Stimulated activated CD4-positive, alpha-beta T cell treated with anti-CD3 and anti-CD28 coated beads, Interleukin-2, amount 100 ng/mL, for 48 hours (primary cell): ENCODE measurements at places on chromosomes 4 and X.
A peak's percentile ranks its signal among the peaks of the same experiment; 100 is the strongest.

DNA sequence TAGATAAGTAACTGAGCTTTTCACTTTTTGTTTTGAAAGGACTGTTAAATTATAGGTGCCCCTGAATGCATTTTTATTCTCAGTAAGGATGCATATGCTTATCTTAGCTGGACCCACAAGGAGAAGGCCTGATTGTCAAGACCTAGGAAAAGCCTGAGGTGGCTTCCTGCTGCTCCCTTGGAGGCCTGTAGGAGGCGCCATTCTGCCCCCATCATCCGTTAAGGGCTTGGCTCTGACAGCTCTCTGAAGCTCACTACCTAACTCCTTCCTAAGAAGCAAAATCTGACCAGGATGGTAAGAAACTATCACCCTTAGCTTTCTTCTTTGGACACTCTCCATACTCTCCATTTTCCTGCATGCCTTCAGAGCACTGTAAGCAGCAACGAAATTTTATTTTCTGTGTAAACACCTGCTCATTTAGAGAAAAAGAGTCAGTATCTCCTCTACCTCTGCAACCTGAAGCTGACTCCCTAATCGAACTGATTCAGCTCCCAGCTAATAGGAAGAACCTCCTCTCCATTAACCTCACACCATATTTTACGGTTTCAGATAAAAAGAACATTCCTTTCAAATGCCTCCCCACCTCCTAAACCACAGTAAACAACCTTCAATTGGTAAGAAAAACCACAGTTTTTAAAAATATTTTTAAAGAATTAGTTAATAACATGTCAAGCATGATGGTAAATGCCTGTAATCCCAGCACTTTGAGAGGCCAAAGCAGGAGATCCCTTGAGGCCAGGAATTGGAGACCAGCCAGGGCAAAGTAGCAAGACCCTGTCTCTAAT, 73.4 kb upstream of the EDNRA start:
- DNase-seq: no peak

DNA sequence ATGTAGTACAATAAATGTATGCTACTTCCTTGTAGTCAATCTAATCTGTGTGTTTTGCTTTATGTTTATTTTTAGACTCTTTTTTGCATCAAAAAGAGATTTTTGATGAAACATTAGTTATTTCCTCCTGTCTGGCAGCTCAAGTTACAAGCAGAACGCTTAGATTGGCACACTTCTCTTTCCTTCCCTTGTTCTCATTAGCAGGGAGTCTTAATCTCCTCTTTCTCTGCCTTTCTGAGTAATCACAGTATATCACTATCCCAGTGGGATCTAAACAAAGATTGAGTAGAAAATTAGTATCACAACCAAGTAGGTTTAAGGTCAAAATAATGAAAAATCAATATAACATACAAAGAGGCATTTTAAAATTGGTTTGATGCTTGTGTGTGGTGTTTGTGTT, 1192.6 kb downstream of the C4orf33 start:
- DNase-seq: no peak

DNA sequence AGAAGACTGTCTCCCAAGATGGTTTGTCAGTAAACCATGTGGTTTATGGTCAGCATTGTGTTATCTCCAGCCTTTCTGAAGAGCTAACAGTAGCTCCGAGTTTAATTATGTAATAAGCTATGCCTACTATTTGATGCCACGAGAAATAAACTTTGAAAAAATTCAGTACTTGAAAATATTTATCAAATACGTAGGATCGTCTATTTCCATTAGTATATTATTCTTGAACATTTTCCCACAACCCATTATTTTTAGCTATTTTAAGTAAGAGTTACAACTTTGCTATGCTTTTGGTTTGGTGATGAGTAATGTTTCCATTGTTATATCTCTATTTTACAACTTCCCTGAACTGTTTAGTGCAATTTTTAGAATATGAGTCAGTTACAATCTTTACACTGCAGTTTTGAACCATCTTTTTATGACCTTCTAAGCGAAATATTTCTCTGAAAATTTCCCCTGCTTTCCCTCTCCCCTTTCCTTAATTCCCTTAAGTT, 44.5 kb upstream of the TRIM2 start:
- no peak for DNase-seq

DNA sequence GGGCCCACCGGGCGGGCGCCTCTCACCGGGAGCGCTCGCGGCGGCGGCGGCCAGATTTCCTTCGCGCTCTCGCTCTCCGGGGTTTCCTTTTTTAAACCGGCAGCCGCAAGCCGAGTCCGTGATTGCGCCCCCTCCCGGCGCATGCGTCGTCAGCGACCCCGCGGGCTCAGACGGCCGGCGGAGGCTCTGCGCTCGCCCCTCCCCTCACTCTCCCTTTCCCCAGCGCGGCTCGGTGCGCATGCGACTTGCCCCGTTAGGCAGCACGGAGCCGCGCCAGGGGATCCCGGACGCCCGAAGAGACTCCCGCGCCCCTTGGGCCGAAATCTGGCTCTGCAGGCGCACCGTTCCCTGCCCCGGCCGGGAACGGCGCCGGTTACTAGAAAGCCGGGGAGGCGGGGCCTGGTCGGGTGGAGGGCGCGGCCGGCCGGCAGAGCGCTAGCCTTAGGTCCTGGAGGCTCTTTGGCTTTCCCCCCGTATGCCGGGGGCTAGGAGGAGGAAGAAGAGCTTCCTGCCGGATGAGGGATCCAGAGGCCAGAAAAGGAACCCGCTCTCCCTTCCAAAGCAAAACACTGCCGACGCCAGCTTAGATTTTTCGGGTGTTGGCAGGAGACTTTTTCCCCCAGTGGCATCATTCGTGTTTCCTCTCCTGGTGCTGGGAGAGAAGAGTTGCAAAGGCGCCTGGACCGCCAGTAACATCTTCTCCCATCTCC, at the start of gene CLOCK:
TSS of gene CLOCK (minus strand) at position 154 of the 710 bp plus-strand sequence. CDS start 64,124 bp downstream, outside the sequence.
- peak; percentile 74 for DNase-seq

- DNase-seq: no peak
Observed at GRCh38 chr4:37008199-37008598, 236.3 kb upstream of the NWD2 start.

- DNase-seq: no peak
Observed at GRCh38 chr4:133581996-133582619, 433.0 kb downstream of the PCDH10 start.
